ENCODE measurements at places on chromosomes 2 and 18.

DNA sequence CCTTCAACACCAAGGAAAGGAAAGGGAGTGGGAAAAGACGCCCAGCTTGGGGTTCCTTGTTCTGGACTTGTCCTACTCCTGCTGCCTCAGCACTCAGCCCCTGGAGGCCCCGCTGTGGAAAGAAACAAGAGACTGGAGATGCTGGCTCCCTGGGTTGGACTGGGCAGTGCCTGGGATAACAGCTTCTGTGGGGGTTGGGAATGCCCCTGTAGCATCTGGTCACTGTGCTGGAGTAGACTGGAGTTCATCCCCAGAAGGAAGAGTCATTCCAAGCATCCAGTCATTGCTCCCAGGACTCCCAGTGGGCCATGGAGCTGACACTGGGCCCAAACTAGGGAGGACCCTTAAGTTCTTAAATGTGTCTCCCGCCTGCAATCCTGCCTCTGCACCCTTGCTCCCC is 129.3 kb upstream of the HAAO start:
- DNase-seq, result no peak

- DNase-seq, result no peak
These were observed 59.1 kb downstream of the CDC42EP3 start for GRCh38 chr2:37612382-37612781.

GRCh38 chr2:2134037-2134436 is 197.0 kb downstream of the MYT1L start:
- no peak for DNase-seq

- no peak for DNase-seq
These were observed 18.0 kb upstream of the SAG start for GRCh38 chr2:233289648-233290047.

DNA sequence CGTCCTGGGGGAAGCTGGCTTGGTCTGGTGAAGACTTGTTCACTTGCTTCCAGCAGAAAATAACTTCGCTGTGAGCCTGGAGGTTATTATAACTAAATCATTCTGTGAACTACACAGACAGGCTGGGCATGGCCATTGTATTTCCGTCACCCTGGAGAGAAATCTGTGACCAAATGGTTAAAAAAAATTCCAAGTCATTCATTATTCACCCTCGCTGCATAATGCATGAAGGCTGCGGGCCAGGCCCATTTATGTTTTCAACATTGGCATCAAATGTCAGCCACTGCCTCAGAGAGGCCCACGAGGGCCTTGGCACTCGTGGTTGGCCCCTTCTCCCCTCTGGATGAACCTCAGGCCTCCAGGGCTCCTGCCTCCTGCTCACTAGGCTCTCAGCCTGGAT is 57.7 kb downstream of the RRM2 start:
- DNase-seq, result no peak

GRCh38 chr2:54370405-54371104 is 85.6 kb upstream of the SPTBN1 start:
- DNase-seq, result no peak

DNA sequence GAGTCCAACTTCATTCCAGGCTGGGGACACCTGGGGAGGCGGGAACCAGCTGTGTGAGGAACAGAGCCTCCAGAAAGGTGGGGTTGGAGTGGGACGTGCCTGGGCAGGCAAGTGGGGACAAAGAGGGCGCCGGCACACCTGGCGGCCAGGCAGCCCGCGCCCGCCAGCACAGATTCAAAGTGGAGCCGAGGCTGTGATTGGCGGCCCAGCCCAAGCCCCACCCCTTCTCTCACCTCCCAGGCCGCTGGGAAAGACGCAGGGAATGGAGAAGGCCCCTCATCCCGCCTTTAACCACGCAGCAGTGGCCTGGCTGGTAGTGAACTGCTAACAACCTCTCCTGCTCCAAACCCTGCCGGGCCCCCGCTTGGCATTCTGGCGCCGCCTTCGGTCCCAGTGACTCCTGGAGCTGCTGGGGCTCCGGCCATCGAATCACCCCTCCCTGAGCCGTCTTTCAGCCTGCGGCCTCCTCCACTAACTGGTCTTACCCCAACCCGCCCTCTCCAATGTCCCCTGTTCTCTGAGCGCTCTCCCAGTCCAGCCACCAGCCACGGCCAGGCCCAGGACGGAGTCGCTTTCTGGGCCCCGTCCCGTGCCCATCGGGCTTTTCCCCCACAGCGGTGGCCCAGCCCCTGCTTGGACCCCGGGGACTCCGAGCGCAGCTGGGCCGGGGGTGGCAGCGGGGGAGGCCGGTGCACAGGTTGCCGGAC is 27.9 kb upstream of the PTMA start:
- no peak for DNase-seq
